Activated naive CD8-positive, alpha-beta T cell treated with anti-CD3 and anti-CD28 coated beads for 36 hours (primary cell): ENCODE measurements at places on chromosomes 6 and 20. TPM values are rescaled to one million over a fixed set of nuclear protein-coding genes. Genes with fewer than 3 reads are reported as not detected.

The IL17F gene
- not detected for total RNA-seq

The TMEM74B gene
- total RNA-seq, result 1.9 TPM

The MUCL3 gene
- not detected for total RNA-seq

The HEY2 gene
- total RNA-seq, result not detected

The GABRR1 gene
- total RNA-seq, result not detected

The SLC22A7 gene
- not detected for total RNA-seq

The LCA5 gene
- 0.21 TPM for total RNA-seq

The BCAS1 gene
- 0.10 TPM for total RNA-seq

The ADGRF1 gene
- not detected for total RNA-seq

The ZNF391 gene
- 4.8 TPM for total RNA-seq

The VSTM2L gene
- not detected for total RNA-seq

The CGAS gene
- total RNA-seq, result 29.5 TPM

The RREB1 gene
- total RNA-seq, result 17.4 TPM

The VIP gene
- total RNA-seq, result not detected

The DCDC2 gene
- total RNA-seq, result 0.04 TPM

The MEI4 gene
- total RNA-seq, result not detected

The OPN5 gene
- not detected for total RNA-seq

The FOXQ1 gene
- not detected for total RNA-seq

The GJA10 gene
- total RNA-seq, result not detected

The ZNF341 gene
- 3.7 TPM for total RNA-seq

The PKIG gene
- total RNA-seq, result 9.2 TPM

The BPIFB4 gene
- not detected for total RNA-seq

The ZC2HC1B gene
- total RNA-seq, result not detected

The PGC gene
- not detected for total RNA-seq

The TNNC2 gene
- total RNA-seq, result not detected

The MATN4 gene
- 0.64 TPM for total RNA-seq

The RAB44 gene
- not detected for total RNA-seq

The C20orf204 gene
- total RNA-seq, result 2.1 TPM

The BPI gene
- total RNA-seq, result not detected

The TEAD3 gene
- 0.60 TPM for total RNA-seq

The CRIP3 gene
- 1.4 TPM for total RNA-seq

The SLPI gene
- total RNA-seq, result not detected

The CLDN20 gene
- total RNA-seq, result not detected

The LHFPL5 gene
- not detected for total RNA-seq

The GSTA3 gene
- total RNA-seq, result not detected

The B3GAT2 gene
- 0.06 TPM for total RNA-seq

The TTK gene
- total RNA-seq, result 36.0 TPM

The ANKRD66 gene
- total RNA-seq, result not detected

The XKR7 gene
- 0.04 TPM for total RNA-seq

The LATS1 gene
- total RNA-seq, result 21.6 TPM

The XPO5 gene
- 121 TPM for total RNA-seq

The CLPSL2 gene
- not detected for total RNA-seq

The KIAA1755 gene
- not detected for total RNA-seq

The GPR6 gene
- total RNA-seq, result not detected
